NCI-H774 (cell line): ENCODE measurements at places on chromosomes 16 and 17.

DNA sequence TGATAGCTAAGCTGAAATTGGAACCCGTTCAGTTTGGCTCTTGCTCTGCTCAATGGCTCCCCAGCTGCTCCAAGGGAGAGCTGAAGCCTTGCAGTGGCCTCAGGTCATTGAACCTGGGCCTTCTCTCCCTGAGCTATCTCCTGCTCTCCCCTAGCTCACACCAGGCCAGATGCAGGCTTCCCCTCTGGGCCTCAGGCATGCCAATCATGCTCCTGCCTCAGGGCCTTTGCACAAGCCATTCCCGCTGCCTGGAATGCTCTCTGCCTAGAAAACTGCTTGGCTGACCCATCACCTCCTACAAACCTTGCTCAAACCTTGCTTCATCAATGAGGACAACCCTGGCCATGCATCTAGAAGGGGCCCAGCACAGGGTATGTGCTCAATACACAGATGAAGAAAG, 16.7 kb upstream of the KRTAP17-1 start:
- DNase-seq = no peak

DNA sequence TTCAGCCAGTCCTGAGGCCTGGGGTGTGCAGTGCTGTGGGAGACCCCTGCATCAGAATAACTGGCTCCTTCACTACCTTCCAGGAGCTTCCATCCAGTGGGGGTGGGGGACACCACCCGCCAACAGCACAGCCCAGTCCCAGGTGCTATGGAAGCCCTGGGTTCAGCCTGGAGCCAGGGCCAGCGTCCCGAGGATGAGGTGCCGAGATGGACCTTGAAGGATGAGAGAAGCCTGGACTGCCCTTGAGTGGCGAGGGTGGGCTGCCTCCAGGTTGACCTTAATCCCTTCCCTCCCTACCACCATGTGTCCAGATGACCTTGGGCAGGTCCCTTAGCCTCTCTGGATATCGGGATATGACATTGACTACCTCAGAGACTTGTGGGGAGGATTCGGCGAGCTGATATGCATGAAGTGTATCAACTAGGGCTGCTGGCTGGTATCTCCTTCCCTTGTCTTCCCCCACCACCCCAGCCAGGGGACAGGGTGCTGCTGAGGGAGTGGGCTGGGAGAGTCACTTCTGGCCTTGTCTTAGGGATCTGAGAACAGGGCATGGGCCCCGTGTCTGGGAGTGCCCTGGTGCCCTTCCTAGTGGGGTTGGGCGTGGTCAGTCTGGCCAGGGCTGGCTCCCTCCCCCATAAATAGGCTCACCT, 14.2 kb upstream of the LASP1NB start:
- no peak for DNase-seq

- DNase-seq = no peak
These were observed 227.4 kb upstream of the GSE1 start for GRCh38 chr16:85385463-85386331.

GRCh38 chr17:48308581-48308980, 121.4 kb downstream of the SKAP1 start:
- no peak for DNase-seq

DNA sequence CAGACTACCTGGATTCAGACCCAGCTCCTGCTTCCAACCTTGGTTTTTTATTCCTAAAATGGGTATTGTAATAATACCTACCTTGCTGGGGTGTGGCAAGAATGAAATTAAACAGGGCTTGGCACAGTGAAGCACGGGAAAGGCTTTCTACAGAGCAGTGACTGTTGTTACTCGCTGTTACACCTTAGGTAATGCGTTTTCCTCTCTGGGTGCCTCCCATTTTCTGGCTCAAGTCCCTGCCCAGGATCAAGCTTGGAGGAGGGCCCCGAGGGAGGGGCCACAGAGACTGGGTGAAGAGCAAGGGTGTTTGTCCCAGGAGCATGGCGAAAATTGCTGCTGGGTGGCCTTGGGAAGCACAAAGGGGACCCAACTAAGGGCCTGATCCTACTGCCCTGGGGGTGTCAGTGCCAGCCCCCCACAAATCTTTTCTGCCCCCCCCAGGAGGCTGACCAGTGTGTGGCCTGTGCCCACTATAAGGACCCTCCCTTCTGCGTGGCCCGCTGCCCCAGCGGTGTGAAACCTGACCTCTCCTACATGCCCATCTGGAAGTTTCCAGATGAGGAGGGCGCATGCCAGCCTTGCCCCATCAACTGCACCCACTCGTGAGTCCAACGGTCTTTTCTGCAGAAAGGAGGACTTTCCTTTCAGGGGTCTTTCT, 13.3 kb downstream of the MIEN1 start:
- DNase-seq = no peak

DNA sequence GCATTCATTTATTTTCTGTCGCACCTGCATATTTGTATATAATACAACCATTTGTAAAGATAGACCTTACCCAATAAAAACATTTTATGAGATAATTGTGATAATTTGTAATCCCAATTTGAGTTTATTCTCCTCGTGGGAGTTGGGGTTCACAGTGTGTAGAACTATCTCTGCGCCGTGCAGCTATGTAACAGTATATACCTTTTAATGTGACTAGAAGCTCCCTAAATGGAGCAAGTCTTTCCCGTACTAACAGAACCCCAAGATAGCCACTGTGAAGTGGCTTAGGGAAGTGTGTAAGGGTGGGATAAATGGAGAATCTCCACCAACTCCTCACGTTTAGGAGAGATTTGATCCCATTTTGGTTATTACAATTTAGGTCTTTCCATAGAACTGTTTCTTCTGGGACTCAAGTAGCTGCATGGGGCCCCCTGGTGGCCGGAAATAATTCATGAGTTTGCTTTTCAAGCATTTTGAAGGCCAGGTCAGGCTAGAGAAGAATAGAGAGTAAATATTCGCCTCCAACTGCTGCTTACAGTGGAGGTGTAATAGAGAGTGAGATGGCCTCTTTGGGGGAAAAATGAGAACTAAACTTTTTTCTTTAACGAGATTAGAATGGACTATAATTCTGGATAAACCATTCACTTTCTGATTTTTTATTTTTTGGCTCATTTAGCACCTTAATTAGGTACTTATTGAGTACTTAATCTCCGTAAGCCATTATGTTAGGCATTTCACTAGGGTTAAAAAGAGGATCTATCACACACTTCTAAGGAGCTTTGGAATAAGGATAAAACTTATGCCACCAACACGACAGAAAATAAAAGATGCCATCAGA, 4.5 kb downstream of the TMEM100 start:
- DNase-seq = peak; percentile 85

DNA sequence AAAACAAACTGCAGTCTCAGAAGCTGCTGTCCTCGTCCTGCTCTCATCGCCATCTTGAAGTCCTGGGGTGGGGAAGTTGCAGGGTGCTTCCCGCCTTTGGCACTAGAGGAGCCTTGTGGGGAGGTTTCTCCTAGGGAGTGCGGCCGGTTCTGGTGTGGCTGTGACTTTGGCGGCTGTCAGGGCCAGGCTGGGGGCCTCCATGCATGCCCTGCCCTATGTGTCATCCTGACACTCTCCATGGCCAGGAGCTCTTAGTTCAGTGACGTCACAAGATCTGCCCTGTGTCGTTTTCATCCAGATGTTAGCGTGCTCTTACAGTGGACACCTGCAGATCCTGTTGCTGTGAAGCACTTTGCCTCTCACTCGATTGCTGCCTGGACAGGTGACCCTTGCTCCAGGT, 49.6 kb downstream of the PLD6 start:
- no peak for DNase-seq

GRCh38 chr16:88560714-88561484, 9.3 kb upstream of the ZC3H18 start:
- no peak for DNase-seq

GRCh38 chr16:69367980-69368379, 16.4 kb upstream of the TMED6 start:
- DNase-seq = no peak
